ENCODE measurements at places on chromosomes 3 and 15.

GRCh38 chr3:44969154-44969827, 6.7 kb downstream of the ZDHHC3 start:
- no peak for DNase-seq

DNA sequence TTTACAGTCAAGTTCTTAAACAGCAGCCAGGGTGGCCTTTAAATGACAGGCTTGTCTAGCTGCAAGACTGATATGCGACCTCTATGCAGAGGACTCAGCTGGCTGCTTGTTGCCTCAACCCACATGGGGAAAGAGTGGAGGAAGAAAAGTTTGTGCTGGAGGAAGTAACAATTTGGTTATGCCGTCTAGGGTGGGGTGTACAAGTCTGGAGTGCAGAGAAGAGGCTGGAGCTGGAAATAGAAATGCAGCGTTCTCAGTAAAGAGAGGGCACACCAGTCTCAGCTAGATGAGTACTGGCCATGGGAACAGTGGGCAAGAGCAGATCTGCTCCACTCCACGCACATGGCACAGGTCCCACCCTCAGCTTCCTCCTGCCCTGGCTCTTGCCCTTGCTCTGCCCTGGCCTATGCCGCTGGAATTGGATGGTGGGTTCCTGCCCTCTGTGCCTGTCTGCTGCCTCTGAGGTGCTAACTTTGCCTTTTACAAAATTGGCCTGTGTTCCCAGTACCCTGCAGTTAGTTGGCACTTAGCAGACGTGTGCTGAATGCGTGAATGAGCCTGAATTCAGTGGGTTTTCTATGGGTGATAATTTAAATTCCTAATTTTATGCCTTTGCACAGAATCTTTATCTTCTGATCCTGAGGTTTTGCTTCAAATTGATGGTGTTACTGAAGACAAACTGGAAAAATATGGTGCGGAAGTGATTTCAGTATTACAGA, 59.7 kb upstream of the FURIN start:
- DNase-seq = no peak

DNA sequence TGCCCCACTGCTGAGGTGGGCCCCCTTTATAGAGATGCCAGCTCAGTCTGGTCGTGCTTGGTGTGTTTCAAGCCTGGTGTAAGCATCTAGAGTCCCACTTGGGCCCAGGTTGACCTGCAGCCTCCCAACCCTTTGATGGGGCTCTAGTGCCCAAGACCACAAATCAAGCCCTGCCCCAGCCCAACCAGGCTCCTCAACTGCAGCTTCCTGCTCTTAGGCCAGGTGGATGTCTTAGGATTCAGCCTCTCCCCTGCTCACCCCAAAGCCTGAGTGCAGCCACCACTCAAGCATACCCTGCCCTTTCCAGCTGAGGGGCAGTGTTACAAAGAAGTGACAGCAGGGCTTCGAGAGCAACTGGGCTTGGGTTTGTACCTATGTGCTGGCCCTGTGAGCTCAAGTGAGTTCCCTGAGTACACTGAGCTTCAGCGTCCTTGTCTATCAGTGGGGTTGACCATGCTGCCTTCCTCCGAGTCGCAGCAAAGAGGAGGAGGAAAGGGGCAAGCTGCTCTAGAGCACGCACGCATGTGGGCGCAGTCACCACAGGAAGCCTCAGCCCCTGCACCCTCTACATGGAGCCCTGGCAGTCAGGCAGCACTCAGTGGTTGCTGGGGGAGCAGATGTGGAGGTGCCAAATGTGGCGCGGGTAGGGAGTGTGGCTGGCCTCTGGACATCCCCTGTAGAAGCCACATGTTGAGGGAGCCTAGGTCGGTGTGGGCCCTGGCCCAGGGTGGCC, 120.7 kb downstream of the EEFSEC start:
- no peak for DNase-seq

DNA sequence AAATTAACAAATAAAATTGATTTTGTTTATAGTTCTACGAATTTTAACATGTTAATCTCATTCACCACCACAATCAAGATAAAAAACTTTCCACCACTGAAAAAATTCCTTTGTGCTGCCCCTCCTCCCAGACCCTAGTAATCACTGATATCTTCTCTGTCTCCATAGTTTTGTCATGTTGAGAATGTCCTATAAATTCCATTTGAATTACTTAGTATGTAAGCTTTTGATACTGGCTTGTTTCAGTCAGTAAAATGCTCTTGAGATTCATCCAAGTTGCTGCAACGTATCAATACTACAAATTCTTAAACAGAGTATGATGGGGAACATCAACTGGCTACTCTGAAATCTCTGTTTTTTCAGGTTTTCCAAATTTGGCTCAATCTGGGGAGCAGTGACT, 129.6 kb downstream of the CTNNB1 start:
- DNase-seq = no peak

DNA sequence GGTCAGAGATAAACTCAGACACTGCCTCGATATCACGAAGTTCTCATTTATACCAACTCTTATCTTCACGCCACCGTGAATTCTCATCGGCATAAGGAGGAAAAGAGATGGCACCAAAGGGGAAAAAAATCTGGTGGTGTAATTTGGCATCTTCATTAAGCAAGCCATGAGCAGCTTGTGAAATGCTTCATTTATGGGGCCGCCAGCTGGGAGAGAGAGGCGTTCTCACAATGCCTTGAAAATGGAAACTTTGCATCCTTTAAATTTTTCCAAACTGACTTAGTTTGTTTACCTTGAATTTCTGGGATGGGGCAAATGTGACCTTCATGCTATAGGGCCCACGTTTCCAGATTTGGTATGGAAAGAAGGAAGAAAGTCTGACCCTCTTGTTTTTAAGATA, 242.5 kb upstream of the ST8SIA2 start:
- no peak for DNase-seq

DNA sequence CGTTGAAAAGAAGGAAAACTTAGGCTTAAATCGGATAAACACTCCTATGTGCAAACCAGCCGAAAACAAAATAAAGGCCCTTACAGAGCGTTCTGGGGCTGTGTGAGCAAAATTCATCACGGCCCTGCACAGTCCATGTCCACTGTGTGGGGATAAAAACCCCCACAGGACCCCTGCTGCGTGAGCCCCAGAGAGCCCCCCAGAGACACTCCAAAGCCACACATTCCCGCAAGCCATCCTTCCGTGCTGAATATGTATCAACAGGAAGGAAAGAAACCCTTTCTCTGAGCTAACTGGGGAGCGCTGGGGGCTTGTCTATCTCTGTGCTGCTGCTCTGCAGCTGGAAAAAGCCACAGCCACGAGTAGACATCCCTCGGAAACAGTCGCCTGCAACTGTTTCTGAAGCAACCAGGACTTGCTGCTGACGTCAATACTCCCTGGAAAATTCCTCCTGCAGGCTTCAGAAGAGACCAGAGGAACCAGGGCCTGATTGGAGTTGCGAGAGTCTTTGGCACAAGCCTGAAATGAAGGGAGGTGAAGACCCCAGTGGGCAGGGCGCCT, 72.7 kb downstream of the NUP210 start:
- no peak for DNase-seq

Data from activated CD4-positive, alpha-beta T cell treated with anti-CD3 and anti-CD28 coated beads, Interleukin-2, amount 50 U/mL, for 1 hour (primary cell).